NCI-H526 (cell line): ENCODE measurements at places on chromosomes 12 and 14.
A peak's percentile ranks its signal among the peaks of the same experiment; 100 is the strongest.

DNA sequence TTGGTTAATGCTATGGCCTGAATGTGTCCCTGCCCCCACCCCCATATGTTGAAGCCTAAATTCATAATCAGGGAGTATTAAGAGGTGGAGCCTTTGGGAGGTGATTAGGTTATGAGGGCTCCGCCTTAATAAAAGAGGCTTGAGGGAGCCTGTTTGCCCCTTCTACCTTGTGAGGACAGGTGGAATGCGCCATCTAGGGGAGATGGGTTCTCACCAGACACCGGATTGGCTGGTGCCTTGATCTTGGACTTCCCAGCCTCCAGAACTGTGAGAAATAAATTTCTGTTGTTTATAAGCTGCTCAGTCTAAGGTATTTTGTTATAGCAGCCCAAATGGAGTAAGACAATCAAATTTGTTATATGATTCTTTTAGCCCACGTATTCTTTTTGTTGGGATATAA is 148.3 kb downstream of the PTCSC3 start:
- DNase-seq: no peak

DNA sequence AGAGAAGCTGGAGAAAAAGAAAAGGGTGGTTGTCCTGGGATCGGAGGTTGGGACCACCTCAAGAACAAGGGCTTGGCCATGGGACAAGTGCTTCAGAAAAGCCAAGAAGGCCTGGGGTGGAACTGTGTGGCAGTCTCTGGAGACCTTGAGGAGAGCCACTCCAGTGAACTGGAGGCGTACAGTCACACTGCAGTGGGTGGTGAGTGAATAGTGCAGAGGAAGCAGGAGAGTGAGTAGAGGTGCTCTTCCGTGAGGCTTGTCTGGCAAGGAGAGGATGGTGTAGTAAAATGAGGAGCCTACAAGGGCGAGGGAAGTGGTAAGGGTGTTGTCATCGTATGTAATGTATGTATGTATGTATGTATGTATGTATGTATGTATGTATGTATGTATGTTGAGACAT is 20.9 kb downstream of the RASSF3 start:
- no peak for DNase-seq

DNA sequence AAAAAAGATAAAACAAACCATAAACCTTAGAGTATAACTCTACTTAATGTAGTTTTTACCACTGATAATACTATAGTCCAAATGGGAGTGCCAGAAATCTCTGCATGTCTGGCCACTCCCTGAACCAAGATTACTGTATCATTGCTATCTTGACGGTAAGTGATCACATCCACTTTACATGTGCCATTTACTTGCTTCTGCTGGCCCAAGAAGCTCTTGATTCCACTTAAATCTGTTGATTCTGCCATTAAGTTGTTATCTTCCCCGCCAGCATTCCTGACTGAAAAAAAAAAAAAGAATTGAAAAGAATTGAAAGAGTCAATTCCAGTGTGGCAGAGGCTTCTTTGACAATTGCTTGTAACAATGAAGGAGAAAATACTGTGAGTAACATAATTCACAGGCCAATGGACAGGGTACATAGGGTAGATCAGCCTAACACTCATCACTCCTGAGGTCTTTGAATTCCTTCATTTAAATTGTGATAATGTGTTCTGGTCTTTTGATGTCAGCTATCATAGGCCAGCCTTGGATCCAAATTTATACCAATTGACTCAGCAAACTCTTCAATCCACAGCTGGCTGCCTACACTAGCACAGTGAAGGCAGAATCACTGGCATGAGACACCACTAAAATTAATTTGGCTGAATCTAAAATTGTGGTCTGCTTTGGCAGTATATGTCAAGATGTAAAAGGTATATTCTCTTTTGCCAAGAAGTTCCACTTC is 665.2 kb upstream of the FLRT2 start:
- no peak for DNase-seq

DNA sequence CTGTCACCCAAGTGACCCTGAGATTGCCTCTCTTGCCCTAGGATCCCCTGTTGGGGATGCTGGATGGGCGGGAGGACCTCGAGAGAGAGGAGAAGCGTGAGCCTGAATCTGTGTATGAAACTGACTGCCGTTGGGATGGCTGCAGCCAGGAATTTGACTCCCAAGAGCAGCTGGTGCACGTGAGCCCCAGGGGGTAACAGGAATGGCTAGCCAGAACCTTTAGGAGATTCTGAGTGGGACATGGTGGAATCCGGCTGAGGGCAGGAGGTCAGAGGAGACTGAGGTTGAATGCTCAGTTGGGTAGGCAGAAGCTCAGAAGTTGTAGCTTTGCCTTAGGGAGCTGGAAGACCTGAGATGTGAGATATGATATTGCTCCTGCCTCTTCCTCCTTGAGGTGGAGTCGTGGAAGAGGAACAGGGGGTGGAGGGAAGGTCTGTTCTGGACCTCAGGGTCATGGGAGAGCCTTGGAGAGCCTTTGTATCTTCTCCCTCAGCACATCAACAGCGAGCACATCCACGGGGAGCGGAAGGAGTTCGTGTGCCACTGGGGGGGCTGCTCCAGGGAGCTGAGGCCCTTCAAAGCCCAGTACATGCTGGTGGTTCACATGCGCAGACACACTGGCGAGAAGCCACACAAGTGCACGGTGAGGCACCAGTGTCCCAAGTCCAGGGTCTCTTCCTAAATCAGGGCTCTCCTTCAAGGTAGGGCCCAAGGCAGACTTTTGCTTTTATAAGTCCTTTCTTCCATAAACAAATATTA is 6.3 kb downstream of the GLI1 start:
- DNase-seq: no peak

DNA sequence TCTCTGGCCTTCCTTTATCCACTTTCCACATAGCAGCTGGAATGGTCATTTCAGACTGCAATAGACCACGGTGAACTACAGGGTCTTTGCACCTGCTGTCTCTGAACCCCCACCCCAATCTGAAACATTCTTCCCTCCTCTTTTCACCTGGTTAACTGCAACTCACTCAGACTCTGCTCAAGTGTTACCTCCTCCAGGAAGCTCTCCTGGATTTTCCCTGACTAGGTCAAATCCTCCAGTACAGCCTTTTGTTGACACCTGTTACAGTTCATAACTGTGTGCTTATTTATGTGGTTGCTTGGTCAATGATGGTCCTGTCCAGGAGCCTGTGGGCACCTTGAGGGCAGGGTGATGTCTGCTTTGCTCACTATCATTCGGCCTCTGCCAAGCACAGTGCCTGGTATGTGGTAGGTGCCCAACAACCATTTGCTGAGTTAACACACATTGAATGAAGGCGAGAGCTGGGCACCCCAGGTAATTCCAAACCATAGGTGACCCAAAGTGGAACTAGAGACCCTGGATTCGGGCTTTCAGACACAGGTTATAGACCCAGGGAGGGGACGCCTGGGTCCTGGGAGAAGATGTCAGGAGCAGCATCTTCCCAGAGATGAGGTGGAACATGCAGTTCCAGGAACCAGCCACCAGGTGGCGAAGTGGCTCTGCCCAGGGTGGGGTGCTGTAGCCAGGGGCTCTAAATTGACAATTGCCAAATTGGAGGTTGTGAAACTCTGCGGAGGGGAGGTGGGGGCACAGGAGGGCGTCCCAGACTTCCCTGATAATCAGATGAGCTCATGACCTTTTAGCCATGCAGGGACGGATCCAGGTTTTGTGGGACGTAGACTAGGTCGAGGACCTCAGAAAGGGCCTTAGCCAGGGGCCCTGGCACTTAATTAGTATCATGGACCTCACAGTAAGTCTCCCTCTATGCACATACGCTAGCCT is 28.1 kb downstream of the TRPV4 start:
- DNase-seq: peak; percentile 70

GRCh38 chr14:40133463-40133862 is 701.2 kb upstream of the FBXO33 start:
- peak; percentile 67 for DNase-seq

- DNase-seq: no peak
Measured at GRCh38 chr12:114835031-114835430, 151.1 kb upstream of the TBX3 start.

GRCh38 chr12:9052610-9053009 is 63.1 kb downstream of the A2M start:
- DNase-seq: no peak

GRCh38 chr14:76884853-76885276 is 58.7 kb downstream of the LRRC74A start:
- DNase-seq: no peak
